ENCODE measurements at places on chromosomes 6 and 20.

DNA sequence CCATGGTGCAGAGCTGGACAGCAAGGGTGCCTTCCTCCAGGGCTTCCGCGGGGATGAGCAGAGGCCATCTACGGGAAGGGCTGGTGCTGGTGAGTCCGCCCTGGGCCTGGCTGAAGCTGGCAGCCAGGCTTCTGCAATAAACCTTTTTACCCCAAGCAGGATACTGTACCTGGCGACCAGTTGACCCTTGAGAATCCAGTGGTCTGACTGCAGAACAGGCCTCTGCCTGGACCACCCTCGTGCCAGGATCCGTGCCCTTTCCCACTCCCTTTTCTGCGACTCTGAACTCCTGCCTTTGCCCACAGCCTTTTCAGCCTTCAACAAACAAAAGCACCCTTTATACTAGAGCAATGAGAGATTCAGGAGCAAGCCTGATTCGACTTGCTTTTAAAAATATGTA is 18.9 kb downstream of the CDH26 start:
- DNase-seq: no peak

GRCh38 chr6:11241793-11242201 is 9.3 kb upstream of the NEDD9 start:
- DNase-seq: no peak

GRCh38 chr6:49097116-49097515 is 365.9 kb downstream of the MMUT start:
- no peak for DNase-seq

GRCh38 chr6:156306531-156306930 is 470.6 kb upstream of the ARID1B start:
- no peak for DNase-seq

GRCh38 chr6:38234934-38235682 is 404.6 kb downstream of the BTBD9 start:
- DNase-seq: no peak

- no peak for DNase-seq
Observed at GRCh38 chr6:30880698-30881252, 3.5 kb upstream of the DDR1 start.

DNA sequence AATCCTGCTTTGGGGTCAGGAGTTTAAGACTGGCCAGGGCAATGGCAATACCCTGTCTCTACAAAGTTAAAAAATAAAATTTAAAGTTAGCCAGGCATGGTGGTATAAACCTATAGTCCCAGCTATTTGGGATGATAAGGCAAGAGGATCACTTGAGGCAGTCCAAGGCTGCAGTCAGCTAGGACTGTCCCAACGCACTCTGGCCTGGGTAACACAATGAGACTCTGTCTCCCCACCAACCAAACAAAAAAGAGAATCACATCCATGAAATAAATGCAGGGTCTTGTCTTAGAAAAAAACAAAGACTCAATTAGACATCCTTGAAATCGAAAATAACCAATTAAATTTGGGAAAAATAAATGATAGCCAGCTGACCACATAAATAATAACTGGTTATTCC is 88.9 kb downstream of the PHIP start:
- DNase-seq: no peak

GRCh38 chr6:54286141-54286540 is 22.1 kb upstream of the TINAG start:
- DNase-seq: no peak

DNA sequence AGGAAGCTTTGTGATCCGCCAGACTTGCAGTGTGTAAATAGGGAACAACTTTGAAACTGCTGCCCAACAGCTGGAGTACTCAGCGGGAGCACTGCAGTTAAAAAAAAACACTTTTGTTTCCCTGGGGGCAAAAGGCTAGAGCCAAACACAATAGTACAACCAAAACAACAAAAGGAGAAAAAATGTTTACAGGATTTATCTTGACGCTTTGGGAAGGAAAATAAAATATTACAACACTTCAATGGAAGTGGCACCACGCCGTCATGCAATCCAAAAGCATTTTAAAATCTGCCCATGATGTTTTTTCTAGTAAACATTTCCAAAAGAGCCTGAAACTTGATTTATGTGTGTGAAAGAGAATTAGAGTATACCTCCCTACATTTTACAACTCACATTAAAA is 26.0 kb downstream of the PTPRK start:
- no peak for DNase-seq

- DNase-seq: no peak
Observed at GRCh38 chr20:45581702-45582101, 2.6 kb upstream of the WFDC8 start.

DNA sequence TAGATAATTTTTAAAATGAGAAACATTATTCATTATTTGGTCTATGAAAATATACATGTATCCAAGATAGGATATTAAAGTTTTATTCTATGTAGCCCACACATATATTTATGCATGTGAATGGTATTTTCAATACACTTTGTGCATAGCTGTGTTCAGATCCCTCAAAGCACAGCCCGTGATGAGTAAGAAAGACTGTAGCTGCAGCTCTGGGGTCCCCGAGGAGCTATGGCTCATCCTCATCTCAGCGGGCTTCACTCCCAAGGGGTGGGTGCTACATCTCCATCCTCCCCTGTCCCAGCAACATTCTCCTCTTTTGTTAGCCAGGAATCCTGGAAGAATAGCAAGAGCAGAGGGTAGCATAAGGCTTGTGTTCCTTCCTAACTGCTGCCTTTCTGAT is 130.8 kb downstream of the SAMD5 start:
- DNase-seq: no peak

DNA sequence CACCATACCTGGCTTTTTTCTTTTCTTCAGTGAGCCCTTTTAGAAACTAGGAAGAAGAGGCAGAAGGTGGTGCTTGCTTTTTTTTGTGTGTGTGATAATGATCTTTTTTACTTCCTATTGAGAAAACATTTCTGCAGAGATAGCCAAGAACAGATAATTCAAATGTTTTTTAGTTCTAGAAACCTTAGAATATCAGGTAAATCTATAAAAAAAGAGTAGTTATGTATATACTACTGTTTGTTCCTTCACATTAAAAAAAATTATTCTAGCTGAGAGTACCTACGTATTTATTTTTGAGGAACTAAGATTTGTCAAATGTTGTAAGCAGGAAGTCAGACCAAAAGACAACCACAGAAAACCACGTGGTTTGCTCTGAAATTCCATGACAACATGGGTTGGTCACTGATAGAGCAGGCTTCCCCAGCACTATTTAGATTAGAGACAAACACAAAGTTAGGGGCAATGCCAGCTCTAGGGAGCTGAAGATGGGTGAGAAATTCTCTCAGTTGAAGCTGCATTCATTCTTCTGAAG is 12.8 kb downstream of the STK4 start:
- no peak for DNase-seq

DNA sequence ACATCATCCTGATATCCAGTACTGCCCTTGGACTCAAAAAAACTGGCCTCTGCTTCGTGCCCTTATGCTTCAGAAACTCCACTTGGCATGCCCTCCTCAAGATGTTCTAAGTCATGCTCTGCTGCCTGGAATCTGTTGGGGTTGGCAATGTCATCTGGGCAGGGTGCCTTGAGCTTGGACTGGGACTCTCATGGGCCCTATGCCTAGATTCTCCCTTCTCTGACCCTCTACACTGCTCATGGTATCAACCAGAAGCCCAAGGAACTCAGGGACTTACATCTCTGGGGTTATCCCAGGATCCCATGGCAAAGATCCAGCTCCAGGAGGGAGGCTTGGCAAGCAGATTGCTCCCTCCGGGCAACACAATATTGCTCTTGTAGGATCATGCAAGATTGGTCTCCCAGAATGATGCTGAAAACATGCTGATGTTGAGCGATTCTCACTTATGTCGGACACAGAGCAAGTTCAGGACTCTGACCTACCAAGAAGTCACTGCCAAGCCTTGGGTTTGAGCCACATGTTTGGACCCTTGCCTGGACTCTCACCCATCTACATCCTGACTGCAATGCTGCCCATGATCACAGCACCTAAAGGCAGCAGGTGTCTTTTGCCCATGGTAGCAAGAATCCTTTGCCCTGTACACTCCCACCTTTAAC is 88.8 kb downstream of the ADAT2 start:
- no peak for DNase-seq

DNA sequence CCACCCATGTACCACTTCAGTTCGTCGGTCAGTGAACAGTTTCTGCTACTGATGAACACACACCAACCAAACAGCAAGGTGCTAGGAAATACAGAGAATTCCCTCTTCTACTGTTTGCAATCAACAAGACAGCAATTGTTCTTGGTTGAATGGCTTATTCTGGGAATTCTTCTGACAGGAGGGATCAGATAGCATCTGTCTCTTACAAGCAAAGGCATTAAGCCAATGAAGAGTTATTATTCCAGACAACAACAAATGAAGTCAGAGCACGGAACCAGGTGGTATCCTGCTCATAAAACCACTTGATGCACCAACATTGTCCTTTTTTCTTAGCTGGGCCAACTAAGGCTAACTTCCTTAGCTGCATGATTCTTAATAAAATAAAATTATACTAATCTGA is 37.8 kb downstream of the PTPRK start:
- DNase-seq: no peak

GRCh38 chr6:148758492-148758891 is 11.7 kb downstream of the UST start:
- DNase-seq: no peak

DNA sequence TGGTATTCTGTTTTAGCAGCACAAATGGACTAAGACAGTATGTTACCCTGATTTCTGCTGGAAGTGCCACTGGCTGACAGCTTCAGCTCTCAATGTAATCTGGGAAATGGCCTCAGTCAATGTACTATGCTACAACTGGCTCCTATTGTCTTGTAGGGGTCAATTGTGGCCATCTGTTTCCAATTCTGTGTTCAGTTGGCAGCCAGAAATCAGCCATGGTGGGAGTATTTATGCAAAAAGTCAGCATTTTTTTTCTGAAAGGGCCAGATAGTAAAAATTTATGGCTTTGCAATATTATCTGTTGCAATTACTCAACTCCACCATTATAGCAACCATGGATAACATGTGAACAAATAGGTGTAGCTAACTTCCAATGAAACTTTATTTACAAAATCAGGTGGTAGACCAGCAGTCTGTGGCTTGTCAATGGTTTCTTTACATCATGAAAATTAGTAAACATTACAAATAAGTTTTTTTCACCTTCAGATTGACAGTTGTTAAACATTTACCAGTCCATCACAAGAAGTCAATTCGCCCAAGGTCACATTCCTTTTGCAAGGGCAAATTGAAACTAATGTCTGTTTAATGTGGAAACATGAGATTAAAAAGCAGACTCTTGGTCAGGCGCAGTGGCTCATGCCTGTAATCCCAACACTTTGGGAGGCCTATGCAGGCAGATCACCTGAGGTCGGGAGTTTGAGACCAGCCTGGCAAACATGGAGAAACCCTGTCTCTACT is 58.3 kb upstream of the TSHZ2 start:
- no peak for DNase-seq

- no peak for DNase-seq
Observed at GRCh38 chr6:126919947-126920346, 198.5 kb upstream of the RSPO3 start.

GRCh38 chr20:1895674-1896483 is 672 bp downstream of the SIRPA start:
- no peak for DNase-seq

DNA sequence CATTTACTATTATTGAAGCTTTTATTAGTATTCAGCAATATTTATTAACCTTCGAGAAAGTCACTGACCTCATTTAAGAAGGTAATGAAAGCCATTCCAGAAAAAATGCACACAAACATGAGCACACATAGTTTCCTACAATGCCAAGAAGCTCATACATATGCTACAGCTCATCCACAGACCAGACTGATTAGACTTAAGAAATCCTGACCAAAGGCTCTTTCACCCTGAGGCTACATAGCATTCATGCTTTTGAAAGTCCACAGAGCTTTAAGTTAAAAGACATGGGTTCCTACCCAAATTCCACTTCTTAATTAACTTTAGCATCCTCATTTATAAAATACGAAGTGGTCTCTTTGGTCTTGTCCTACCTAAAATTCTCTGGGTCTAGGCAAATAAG is 430.4 kb downstream of the TBC1D32 start:
- DNase-seq: no peak

- DNase-seq: no peak
Observed at GRCh38 chr20:55354720-55355119, 650.6 kb downstream of the CBLN4 start.

GRCh38 chr6:45222380-45222779 is 105.8 kb upstream of the RUNX2 start:
- no peak for DNase-seq

DNA sequence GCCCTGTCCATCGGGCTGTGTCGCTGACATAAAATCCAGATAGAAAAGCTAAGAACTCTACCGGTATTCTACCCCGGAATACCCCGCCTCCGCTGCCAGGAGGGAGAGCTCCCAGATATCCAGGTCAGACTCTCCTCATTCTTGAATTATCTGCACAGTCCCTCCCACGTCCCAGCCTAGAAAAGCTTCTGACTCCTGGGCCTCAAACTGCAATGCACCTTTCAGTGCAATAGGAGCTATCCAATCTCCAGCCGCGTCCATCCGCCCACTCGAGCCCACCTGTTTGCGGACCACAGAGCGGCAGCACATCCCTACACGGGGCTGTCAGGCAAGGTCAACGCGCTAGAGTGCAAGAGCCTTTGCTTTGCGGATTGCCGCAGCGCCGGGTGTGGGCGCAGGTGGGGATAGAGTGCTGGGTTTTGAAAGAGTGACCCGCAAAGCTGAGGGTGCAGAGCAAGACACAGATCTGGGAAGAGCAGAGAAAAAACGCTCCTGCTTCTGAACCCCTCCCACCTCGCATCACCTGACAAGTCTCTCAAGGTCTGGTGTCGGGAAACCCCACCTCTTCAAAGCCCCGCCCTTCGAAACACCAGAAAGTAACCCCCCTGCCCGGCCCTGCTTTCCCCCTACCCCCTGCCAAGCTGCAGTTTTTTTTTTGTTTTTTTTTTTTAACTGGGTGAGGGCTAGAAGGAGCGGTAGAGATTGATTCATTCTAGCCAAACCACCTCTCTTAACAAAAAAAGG is 1.3 kb downstream of the TAPBP start:
- peak; percentile 88 for DNase-seq

DNA sequence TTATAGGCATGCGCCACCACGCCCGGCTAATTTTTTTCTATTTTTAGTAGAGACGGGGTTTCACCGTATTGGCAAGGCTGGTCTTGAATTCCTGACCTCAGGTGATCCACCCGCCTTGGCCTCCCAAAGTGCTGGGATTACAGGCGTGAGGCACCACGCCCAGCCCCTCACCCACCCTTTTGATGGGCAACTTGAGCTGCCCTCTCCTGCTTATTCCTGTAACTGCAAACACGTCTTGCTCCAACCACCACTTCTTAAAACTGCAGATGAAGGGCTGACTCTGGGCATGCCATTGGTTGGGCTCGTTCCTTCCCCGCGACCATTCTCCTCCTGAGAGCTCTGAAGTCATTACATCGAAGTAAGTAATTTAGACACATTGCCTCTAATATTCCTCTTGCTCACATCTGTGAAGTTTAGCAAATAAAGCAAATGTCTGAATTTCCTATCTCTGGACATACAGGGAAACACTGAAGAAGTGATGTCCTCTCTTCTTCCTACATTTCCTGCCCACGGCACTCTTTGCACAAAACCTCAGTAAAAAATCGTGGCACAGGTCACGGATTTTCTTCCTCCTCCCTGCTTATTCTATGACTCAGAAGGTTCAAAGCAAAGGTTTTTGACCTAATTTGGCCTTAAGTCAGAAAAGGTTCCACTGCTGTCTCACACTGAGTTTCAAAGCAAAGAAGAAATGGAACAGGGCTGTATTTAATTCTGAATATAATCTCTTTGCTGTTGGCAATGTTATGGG is 117.5 kb downstream of the GMPR start:
- no peak for DNase-seq

- DNase-seq: no peak
Observed at GRCh38 chr6:165110860-165111259, 198.5 kb downstream of the C6orf118 start.

Measured in ureter (tissue), 1 donor.